ENCODE measurements at places on chromosomes 1 and 21.

- DNase-seq = no peak
Observed at GRCh38 chr1:192357924-192358323, 41.1 kb downstream of the RGS21 start.

DNA sequence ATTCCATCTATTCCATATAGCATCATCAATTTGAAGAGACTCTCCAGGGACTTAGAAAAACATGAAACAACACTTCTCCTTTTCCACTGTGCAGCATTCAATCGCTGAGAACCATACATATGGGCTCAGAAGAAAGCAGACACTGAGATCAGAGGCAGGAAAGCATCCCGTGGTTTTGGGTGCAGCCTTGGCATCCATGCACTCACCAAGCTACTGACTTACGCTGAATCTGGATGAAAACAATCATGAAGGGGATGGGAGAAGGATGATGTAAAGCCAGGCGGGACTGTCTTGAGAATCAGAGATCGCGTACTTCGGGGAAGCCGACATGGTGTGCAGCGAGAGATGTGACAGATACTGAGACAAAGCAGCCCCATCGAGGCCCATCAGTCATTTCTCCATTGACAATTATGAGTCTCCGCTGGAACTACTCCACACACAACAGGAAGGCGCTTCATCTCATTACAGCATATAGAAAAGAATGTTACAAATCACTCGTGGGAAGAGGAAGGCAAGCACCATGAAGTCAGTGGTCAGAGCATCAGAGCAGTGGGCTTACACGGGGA lies 2.3 kb upstream of the TIAM1 start:
- DNase-seq = no peak

GRCh38 chr1:162930532-162930931 lies 69.6 kb upstream of the CCDC190 start:
- no peak for DNase-seq

DNA sequence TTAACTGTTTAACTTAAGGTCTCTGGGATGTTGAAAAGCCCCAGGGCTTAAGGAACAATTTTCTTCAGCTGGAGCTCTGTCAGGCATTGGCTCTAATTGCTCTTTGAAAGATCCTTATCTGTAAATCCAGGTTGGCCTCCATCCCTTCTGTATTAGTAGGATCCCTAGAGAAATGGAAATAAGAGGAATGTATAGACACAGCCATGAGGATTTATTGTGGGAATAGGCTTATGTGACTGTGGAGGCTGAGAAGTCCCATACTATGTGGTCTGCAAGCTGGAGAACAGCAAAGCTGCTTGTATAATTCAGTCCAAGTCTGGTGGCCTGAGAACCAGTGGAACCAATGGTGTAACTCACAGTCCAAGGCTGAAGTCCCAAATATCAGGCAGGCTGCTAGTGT lies 47.6 kb upstream of the VAV3 start:
- DNase-seq = no peak

DNA sequence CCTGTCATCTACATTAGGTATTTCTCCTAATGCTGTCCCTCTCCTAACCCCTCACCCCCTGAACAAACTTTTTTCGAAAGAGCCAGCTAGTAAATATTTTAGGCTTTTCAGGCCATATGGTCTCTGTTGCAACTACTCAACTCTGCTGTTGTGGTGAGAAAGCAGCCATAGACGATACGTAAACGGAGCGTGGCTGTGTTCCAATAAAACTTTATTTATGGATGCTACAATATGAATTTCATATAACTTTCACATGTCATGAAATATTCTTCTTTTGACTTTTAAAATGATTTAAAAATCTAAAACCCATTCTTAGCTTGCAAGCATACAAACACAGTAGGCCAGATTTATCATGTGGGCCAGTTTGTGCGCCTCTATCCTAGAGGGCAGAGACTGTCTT lies 11.2 kb upstream of the RPS6KA1 start:
- DNase-seq = no peak

DNA sequence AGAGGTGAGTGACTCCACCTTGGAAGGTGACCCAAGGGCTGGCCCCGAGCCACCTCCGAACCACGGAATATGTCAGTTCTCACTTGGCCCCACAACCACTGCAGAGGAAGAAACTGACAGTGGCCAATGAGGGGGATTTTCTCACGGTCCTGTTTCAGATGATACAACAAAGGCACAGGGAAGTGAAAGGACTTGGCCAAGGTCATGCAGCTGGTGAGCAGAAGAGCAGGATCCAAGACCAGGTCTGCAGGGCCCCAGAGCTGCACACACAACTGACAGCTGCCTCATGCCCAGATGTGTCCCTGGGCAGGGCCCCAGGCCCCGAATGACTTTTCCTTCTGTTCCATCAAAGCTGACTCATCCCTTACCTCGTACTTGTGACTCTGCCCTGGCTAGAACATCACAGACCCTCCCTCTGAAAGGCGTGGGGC lies 25.8 kb upstream of the EVA1B start:
- no peak for DNase-seq

- no peak for DNase-seq
Observed at GRCh38 chr21:44722731-44723130, 11.4 kb upstream of the TSPEAR start.

DNA sequence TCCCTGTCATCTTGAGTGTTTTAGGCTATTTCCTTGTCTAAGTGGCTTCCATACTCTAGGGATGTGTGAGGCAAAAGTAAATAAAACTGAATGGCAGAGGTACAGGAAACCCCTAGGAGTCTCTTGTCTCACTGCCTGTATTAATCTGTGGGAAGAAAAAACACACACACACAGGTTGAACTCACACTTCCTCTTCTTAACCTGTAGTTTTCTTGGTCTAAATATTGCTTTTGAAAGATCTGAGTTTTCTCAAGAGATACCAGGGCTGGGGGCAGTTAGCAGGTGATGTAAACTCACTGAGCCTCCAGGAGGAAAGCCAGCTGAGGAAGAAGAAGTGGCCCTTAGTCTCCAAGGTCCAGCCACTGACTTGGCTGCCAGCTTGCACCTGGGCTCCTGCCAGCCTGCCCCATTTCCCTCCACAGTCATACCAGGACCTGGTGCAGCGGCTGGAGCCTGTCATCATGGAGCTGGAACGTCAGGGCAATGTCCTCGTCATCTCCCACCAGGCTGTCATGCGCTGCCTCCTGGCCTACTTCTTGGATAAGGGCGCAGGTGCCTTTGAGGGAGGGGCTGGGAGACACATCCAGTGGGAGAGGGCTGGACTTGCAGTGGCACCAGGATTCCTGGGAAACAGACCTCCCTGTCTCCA lies 16.9 kb downstream of the PFKFB2 start:
- DNase-seq = no peak

DNA sequence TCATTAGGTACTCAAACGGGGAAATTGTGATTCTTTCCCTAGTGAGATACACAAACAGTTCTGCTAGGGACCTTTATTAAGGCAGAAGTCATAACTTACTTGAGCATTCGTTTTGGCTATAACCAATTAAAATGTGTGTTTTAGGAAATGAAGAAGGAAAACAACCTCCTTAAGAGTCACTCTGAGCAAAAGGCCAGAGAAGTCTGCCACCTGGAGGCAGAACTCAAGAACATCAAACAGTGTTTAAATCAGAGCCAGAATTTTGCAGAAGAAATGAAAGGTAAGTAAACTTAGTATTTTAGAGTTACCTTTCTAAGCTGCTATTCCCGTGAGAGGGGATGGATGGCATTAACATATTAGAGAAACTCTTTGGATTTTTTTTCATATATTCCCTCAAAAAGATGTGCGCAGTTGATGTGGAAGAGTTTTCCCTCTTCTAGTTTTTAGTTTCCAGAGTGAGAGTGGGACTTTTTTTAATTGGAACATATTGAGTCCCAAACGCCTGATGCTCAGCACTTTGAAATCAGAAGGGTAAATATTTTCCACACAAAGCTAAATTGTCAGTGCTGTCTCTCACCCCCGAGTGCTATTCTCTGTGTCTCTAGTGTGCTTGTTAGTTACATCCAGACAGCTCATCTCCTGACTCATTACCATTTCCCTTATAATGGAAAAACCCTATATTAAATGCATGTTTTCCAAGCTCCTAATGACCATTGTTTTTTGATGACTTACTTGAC lies 34.9 kb downstream of the CENPF start:
- no peak for DNase-seq
